ENCODE measurements at places on chromosomes 3 and 15.

DNA sequence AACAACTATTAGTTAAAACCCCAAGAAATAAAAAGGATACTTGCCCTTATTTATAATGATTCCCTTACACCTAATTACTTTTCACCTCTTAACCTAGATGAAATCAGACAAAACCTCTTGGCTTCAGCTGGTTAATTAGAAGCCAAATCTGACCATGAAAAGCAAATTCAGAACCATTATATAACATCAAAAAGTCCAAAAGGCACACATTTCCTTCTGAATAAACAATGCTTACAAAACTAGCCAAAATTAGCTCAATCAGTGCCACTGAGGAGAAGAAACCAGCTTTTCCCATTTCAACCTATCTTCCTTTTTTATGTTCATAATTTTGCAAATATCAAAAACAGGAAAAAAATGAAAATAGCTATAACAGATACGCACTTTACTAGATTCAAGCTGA lies 3.2 kb downstream of the EHHADH start:
- DNase-seq, result no peak

DNA sequence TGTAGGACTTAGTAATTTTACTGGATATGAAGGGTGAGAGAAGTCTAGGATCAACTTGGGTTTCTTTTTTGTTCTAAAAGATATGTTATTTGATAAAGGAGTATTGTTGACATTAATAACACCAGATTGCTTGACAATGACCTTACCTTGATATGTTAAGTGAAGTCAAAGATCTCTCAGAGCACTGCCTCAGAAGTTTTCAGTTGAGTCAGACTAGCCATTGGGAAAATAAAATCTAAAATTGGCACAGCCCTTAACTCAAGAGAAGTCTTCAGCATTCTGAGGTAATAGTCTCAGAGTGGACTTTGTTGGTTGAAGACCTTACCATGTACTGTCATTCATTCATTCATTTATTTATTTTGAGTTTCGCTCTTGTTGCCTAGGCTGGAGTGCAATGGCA lies 22.4 kb upstream of the ZNF609 start:
- DNase-seq, result no peak

GRCh38 chr3:161272524-161272923 lies 51.4 kb downstream of the NMD3 start:
- DNase-seq, result no peak

DNA sequence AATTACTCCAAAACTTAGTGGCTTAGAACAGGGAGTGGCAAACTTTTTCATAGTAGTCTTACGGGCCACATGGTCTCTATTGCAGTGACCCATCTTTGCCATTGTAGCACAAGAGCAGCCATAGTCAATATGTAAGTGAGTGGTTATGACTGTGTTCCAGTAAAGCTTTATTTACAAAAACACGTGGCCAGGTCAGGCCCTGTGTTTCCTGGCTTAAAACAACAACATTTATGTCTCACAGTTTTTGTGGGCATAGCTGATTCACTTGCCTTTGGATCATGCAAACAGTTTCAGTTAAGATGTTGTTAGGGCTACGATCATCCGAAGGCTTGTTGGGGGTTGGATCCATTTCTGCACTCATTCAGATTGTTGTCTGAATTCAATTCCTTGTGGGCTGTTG lies 103.8 kb downstream of the CHCHD6 start:
- DNase-seq, result no peak

- no peak for DNase-seq
These were observed 782 bp upstream of the IREB2 start for GRCh38 chr15:78437107-78437761.

- DNase-seq, result no peak
These were observed 451.4 kb downstream of the WDR72 start for GRCh38 chr15:53307952-53308624.

DNA sequence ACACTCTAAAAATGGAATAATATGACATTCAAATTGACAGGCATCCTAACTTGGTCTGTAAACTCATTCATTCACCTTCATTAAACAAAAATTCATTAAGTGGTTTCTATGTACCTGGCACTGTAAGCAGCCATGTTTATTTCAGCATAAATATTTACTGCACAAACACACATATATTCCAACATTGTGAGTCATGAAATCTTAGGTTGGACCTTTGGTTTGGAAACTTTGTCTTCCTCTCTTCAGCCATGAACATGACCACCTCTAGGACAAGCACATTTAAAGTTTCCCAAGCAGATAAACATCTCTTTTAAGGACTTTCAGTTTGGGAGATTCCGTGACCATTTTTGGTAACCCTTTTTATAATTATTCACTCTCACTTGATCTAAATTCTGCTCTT lies 131.8 kb downstream of the TPRG1 start:
- no peak for DNase-seq

DNA sequence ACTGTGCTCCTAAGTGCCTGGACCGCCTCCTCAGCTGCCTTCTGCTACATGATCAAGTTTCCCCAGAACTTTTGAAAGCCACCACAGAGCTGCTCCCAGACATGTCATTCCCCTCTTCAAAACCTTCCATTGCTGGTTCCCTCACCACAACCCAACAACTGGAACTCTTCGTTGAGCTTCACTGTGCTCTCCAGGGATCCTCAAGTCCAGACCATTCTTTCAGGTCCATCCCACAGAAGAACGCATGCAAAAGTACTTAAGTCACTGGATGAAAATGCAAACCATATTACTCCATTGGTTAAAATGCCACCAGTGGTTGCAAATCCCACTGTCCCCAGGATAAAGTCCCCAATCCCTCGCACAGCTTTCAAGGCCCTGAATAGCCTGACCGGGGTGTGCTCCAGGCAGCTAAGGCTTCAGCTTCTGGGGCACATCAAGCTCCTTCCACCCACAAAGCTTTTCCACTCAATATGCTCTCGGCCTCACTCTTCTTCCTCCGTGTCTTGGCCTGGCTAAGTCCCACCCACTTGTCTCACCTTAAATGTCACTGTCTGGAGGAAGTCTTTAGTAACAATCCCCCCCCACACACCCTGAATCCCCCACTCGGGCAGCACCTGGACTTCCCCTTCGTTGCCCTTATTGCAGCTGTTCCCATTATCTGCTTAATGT lies 84.8 kb downstream of the XXYLT1 start:
- no peak for DNase-seq

- DNase-seq, result no peak
These were observed 5.8 kb upstream of the DIS3L start for GRCh38 chr15:66287461-66288057.

DNA sequence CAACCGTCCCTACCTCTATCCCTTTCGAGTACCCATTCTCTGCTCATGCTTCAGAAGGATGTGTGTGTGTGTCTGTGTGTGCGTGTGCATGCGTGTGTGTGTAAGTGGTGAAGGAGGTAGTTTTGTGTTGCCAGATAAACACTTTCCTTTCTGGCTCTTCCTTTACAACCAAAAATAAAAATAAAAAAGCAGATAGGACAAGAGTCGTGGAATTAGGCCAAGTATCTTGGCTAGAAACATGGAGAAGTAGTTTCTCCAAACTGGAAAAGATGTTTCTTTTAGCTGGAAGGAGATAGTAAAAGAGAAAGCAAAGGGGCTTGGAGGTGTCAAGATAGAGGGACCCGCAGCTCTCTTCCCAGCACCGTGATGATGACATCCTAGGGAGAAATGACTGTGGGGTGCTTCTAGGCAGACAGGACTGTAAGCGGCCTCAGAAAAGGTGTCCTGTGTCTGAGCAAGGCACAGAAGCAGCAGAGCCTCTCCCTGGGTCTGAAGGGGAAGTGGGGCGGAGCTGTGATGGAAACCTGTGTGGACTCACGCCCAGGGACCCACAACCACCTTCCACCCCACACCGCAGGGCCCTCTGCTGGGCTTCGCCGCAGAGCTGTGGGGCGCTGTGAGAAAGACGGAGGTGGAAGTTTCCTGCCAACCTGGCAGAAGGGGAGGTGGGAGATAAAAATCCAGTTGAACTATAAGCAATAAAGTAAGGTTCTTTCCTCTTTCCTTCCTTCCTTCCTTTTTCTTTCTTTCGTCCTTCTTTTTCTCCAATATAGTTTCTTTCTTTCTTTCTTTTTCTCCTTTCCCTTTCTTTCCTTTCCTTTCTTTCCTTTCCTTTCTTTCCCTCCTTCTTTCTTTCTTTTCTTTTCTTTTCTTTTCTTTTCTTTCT lies 35.3 kb downstream of the MUC20 start:
- DNase-seq, result no peak

- DNase-seq, result no peak
These were observed 3.9 kb downstream of the CPOX start for GRCh38 chr3:98589331-98590036.

DNA sequence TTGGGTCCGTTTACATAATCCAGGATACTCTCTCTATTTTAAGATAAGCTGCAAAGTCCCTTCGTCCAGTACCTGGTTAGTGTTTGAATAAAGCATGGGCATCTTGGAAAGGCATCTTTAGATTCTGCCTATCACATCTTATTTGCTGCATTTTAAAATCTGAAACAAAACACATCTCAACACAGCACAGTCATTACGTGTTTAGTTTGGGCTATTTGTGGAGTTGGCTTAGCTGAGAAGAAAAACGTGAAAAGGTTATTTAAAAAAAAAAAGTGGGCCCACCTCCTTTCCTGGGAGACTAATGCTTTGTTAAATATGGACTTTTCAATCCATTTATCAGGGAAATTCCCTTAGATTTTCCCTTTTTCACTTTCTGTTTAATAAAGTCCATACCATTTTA lies 174.5 kb upstream of the WNT5A start:
- DNase-seq, result no peak

DNA sequence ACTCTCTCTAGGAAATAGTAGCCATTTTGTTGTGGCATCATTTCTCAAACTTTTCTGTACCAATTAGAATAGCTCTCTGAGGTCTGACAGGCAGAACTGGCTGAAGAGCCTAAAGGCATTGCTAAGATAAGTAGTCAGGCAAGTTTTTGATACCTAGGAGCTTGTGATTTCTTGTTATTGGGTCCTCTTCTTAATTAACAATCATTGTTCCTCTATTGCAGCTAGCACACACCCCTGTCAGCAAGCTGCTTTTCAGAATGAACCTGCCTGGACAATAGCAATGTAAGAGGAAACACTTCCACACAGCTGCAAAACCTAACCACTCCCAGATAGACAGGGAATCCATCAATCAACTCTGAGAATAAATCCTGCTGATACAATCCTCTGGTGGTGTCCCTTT lies 403.9 kb upstream of the TBL1XR1 start:
- DNase-seq, result no peak

- DNase-seq, result no peak
These were observed 101.5 kb upstream of the SLC6A6 start for GRCh38 chr3:14300721-14301399.

- DNase-seq, result no peak
These were observed 62.1 kb downstream of the NCEH1 start for GRCh38 chr3:172648747-172649146.

- no peak for DNase-seq
These were observed 38.6 kb upstream of the FSTL1 start for GRCh38 chr3:120489421-120489820.

DNA sequence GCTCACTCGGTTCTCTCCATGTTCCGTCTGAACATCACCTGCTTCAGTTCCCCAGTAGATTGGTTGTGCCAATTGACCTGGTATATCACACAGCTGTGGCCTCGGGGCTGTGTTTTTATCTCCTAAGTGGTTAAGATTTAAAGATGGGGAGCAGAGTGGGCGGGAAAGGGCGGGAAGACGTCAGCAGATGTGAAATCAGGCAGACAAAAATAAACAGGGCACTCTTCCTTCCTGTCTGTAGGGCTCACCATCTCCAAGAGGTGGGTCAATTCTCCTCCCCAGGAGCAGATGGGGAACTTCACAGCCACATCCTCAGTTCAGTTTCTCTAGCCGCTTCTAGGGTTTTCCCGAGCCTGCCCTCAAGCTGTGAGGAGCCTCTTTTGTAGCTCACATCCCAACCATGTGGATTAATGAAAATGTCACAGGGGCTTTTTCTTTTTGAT lies 26.8 kb upstream of the LIMD1 start:
- no peak for DNase-seq
